Hematopoietic multipotent progenitor cell treated with erythropoietin and hydrocortisone succinate and interleukin-3 and kit ligand, for 15 days (in vitro differentiated cells): ENCODE measurements at places on chromosomes 5 and 9.

DNA sequence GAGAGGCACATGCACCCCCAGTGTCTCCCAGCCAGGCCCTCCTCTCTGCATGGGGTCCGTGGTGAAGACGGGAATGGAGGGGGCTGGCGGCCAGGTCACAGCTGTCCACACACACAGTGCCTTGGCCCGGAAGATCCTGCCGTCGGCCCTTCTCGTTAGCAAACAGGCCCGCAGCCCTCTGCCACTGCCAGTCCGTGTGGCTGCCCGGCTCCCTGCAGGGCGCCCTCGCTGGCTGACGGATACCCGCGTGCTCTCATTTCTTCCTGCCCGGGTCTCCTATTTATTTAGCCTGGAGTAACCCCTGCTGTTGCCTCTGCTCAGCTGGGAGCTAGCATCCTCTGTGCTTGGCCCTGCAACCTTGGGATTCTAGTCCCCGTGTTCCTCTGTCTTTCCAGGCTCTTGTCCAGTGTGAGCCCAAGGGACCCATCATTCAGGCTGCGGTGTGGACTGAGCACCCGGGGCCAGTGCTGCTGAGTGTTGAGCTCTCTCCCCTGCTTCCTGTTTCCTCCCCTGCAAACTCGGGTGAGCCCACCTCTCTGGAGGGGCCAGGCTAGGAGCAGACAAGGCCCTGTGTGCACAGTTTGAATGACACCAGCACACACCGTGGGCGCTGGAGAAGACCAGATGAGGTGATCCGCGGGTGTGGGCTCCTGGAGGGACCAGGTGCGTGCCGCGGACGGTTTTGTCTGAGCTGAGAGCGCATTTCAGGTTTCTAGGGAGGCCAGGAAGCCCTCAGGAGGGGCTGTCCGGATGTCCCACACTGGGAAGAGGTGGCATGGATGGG is 14.6 kb upstream of the RNU6ATAC start:
- no peak for DNase-seq

DNA sequence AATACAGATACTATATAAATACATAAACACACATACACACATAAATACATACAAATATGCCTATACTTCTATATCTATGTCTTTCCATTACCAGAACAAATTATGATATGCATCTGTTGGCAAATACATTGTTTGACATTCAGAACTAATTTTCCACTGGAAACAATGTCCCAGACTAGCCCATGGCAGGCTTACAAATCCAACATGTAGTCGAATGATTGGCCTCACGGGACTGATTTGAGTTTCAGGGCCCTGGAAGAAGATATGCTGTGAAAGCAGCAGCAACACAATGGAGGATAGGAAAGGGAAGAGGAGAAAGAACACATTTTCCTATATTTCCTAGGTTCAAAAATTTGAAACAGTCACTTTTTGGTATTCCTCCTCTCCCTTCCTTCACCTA is 881.1 kb upstream of the DMAC1 start:
- no peak for DNase-seq

DNA sequence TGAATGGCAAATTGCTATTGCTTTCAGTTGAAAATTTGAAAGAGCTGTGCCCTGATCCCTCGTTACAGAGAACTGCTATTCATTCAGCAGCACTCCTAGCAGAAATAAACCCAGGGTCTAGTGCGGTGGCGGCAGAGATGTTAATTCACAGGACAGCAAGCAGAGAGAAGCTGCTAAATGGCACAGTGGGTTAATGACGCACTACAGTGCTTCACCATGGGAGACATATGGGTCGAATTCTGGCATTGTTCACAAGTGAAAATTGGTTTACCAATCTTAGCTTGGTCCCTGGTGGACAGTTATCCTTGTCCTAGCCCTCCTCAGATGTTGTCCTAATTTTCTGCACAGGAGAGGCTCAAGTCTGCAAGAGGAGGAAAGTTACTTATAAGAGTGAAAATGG is 807.4 kb downstream of the TLE1 start:
- no peak for DNase-seq

- no peak for DNase-seq
Measured at GRCh38 chr5:8585230-8586018, 716.5 kb downstream of the MTRR start.

- DNase-seq, result no peak
Measured at GRCh38 chr9:89720696-89721175, 115.9 kb downstream of the GADD45G start.

GRCh38 chr9:121235512-121235911 is 32.5 kb upstream of the GSN start:
- no peak for DNase-seq

DNA sequence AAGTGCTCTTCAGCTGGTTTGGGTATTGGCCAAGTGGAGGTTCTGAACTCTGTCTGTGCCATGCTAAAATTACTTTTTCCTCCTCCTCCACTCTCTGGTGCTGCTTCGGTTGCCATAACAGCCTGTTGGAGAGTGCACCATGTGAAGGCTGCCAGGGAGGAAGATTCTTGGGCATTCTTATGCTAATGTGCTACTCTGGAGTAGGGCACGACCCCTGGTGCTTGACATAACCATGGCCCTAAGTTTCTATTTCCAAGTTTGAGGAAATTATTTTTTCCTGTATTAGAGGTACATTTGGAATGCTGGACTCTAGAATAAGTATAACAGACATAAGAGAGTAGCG is 111.6 kb downstream of the ARHGAP26 start:
- no peak for DNase-seq

- DNase-seq, result no peak
Measured at GRCh38 chr5:146710348-146710747, 168.2 kb downstream of the PPP2R2B start.

DNA sequence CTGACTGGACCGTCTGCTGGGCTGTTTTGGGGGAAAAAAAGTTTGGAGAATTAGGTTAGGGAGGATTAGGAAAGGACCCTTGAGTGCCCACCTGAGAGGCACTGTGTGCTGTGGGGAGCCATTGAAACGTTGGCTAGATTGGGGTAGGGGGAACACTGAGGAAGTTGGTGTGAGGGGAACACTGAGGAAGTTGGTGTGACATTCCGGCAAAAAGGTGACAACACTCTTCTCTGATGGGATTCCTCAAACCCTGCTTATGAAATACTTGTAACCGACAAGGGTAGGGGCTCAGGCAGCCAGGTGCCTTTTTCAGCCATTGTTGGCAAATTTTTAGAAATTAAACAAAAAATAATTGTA is 1.0 kb downstream of the CYSTM1 start:
- DNase-seq, result no peak

DNA sequence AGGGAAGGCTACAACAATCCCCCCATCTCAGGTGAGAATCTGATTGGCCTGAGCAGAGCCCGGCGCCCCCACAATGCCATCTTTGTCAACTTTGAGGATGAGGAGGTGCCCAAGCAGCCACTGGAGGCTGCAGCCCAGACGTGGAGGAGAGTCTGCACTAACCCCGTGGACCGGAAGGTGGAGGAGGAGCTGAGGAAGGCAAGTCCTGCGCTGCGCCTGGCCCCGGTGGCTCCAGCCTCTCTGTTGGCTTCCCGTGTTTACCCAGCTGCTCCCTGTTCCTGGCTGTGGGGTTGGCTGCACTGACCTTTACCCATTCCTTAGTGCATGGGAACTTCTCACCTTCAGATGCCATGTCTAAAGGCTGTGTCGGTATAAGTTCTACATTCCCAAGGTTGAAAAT is 11.0 kb upstream of the CEL start:
- no peak for DNase-seq

- no peak for DNase-seq
Measured at GRCh38 chr5:126939887-126940286, 90.5 kb downstream of the MARCHF3 start.

DNA sequence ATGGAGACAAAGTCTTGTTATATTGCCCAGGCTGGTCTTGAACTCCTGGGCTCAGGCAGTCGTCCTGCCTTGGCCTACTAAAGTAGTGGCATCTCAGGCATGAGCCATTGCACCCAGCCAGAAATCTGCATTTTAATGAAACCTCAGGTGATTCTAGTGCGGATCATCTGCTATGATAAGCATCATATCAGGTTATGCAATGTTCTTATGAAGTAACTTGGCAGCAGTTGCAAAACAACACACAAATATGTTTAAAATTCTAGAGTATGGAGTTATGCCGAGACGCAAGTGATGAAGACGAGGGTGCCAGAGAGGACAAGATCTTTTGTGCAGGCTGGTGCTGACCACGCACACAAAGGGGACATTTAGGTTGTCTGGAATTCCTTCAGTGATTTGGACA is 153.2 kb upstream of the MEF2C start:
- DNase-seq, result no peak
